ENCODE measurements at places on chromosomes 5 and 9.

- DNase-seq = no peak
Observed at GRCh38 chr9:27943501-27943900, 370.2 kb upstream of the C9orf72 start.

DNA sequence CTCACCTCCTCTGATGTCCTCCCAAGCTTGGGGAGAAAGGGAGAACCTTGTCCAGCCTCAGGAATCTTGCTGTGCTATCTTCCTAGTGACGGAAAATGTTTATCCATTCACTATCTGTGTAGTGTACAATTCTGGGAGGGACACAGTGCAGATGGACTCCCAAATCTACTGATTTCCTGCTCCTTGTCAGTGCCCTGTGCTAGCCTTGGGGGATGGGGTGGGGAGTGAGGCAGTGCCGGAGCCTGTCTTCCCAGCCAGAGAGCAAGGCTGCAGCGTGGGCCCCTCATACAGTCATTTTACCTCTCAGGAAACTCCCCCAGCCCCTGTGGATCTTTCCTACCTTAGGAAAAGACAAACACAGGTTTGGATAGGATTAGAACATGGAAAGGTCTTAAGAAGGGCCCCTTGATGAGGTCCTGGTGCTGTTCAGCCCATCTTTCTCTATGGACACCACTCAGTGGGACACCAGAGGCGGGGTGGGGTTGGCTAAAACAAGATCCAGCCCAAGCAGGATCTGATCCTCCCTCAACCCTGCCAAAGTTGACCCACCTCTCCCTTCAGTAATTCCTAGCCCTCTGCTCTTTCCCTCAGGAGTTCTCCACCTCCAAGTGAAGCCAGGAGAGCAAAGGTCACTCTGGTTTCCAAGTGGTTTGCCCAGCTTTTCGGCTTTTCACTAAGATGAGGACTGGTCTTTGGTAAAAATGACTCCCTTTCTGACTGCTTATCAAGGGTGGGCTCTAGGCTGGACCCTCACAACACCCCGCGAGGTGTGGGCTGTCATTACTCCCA is 3.4 kb downstream of the DOLK start:
- no peak for DNase-seq

GRCh38 chr5:2257326-2258244 is 374.9 kb upstream of the IRX4 start:
- DNase-seq = no peak

DNA sequence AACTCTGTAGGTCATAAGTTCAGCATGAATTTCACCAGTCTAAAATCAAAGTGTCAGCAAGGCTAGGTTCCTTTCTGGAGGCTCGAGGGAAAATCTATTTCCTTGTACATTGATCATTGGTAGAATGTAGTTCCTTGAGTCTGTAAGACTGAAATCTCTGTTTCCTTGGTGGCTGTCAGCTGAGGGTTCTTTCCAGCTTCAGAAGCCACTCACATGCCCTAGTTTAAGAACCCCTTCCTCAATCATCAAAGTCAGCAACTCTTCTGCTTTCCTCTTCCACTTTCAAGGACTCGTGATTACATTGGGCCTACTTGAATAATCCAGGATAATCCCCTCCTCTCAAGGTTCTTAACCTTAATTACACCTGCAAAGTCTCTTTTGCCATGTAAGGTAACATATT is 4.9 kb upstream of the SCAMP1 start:
- DNase-seq = no peak

GRCh38 chr5:109143031-109143430 is 266.7 kb downstream of the PJA2 start:
- no peak for DNase-seq

- DNase-seq = no peak
Observed at GRCh38 chr9:87063871-87064270, 116.6 kb upstream of the GAS1 start.

GRCh38 chr5:32018476-32019436 is 155.4 kb downstream of the GOLPH3 start:
- DNase-seq = no peak

- no peak for DNase-seq
Observed at GRCh38 chr5:153896117-153896516, 142.6 kb downstream of the FAM114A2 start.

GRCh38 chr5:179901462-179901861 is 6.2 kb downstream of the TBC1D9B start:
- DNase-seq = no peak

DNA sequence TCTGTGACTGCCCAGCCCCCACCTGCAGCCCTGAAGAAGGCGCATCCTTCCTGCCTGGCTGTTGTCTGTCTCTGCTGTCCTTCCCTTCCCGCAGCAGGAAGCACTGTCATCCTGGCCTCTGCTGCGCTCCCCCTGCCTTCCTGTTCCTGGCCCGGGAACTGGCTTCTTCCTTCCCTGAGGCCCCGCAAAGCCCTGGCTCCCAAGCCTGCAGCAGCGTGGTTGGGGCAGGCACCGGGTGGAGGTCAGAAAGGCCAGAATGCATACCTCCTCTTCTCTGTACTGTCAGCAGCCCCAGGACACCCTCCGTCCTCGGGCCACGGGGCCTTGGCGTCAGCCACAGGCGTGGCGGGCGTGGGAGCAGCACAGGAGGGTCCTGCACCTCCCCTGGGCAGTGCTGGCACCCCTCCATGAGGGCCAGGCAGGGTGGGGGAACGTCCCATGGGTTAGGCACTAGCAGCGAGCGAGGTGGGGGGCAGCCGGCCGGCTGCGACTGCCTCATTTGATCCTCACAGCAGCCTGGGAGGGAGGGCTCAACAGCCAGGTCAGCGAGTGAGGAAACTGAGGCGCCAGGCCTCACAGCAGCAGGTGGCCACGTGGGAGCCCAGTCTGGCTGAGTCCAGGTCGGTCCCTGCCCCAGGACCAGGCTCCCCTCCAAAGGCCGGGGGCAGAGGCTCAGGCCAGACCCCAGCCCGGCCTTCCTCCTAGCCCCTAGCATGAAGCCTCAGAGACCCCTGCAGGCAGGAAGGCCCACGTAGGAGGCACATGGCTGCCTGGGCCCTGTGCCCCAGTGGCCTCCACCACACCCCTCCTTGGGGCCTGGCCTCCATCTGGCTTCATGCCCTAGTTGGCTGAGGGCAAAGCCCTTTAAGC is 9.4 kb downstream of the FLT4 start:
- no peak for DNase-seq

GRCh38 chr9:8489835-8490234 is 690.3 kb upstream of the DMAC1 start:
- DNase-seq = no peak

GRCh38 chr5:139377226-139377625 is 5.9 kb downstream of the SLC23A1 start:
- DNase-seq = no peak

- no peak for DNase-seq
Observed at GRCh38 chr5:94309141-94309540, 309.3 kb downstream of the KIAA0825 start.

DNA sequence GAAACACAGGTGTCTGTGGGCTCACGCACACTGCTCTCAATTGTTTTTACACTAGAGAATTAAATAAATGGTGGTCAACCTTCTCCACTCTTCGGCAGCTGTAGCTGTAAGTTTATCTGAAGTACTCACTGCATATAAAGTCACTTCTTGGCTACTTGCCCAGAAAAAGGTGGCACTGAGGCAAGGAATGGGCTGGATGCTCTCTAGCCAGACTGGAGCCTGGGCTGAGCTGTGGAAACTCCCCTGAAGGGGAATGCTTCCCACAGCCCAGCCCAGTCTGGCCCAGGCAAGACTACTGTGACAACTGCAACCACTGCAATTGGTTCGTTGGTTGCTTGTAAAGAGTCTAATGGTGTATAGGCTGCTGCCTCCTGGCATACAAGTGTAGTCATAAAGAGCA is 4.5 kb downstream of the LEAP2 start:
- DNase-seq = no peak

GRCh38 chr5:168186289-168187074 is 105.0 kb upstream of the WWC1 start:
- no peak for DNase-seq

DNA sequence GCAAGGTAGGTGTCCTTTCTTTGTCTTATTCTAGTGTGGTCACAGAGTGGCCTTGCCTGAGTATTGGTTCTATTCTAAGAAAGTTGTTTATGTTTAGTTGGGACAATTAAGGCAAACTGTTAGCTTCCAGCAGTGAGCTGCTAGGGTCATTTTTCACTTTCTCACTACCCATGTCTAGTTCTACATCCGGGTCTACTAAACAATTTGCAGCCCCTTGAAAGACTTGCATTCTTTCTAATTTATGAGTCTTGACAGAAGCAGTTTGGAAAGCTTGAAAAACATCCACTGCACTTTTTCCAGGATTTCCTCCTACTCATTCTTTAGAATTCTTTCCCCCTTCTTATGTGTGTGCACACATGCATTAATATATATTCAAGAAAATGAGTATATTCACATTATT is 892.2 kb upstream of the ACO1 start:
- no peak for DNase-seq

DNA sequence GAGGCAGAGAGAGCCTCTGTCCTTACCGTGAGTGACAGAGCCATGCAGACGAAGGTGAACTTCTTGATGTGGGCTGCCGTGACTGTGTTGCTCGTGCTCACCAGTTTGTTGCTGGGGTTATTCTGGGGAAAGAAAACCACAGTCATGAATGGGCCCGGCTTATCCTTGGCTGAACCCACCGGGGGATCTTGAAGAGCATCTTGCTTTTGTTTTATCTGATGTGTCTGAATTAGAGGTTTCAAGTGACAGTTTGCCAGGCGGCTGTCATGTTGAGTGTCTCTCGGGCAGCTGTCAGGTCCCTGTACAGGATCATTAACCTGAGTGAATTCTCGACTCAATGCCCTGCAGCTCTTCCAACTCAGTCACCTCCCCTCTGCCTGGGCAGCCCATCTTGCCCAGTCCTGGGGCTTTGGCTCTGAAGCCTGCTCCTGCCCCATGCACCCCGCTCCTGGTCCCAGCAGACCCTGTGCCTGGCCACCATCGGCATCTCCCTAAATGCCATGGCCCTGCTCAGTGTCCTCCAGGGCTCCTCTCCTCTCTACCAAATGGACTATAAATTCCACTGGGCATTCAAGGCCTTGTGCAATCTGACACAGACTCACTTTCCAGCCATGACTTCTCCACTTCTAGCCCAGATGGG is 77.4 kb downstream of the OTULIN start:
- no peak for DNase-seq

GRCh38 chr9:95507464-95508241 is 9.1 kb downstream of the PTCH1 start:
- no peak for DNase-seq

GRCh38 chr9:83906144-83906543 is 15.1 kb downstream of the KIF27 start:
- DNase-seq = no peak

- no peak for DNase-seq
Observed at GRCh38 chr9:84325347-84325973, 15.1 kb downstream of the SLC28A3 start.
